ENCODE measurements at places on chromosomes 7 and 10.

DNA sequence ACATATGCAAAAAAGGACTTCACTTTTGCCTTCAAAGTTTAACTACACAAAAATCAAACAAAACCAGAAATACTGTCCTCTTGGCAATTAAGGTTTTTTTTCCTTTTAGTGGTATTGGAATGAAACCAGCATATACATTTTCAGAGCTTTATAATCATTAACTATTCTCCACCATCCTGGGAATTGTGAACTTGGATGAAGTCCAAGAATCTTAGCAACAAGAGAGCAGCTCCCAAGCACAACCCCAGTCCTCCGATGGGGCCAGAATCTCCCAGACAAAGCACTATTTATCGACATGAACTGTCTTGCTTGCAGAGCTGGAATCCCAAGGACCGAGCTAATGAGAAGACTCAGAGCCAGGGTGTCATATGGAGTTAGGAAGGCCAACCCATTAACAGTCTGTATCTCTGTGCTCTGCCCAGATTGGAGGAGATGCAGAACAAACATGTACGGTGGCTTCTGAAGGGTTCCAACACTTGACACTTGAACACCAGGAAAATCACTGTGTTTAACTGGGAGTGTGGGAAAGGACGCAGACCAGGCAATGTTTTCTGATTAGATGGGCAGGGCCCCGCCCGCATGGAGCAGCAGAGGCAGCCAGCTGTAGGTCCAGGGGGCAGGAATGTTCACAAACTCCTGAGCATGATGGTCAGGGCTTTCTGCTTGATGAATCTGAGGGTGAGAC is 35.5 kb downstream of the PPP1R3C start:
- peak; percentile 36 for DNase-seq

GRCh38 chr7:156676263-156676662 is 35.7 kb downstream of the RNF32 start:
- no peak for DNase-seq

DNA sequence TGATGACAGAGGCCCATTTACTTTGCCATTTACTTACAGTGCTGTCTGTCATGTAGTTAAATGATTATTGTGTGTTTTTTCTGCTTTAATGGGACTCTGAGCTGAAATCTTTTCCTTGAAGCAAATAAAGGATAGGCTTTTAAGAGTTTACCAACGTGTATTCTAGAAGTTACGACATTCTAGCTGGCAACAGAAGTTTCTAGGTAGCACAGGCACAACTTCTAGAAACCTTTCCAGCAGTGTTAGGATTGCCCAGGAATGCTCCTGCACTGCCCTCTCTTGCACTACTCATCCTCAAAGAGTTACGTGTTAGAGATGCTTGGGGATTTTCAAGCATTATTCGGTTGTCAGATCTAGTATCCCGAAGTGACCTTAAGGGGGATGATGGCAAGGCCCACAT is 42.5 kb upstream of the TMEM236 start:
- DNase-seq: no peak

DNA sequence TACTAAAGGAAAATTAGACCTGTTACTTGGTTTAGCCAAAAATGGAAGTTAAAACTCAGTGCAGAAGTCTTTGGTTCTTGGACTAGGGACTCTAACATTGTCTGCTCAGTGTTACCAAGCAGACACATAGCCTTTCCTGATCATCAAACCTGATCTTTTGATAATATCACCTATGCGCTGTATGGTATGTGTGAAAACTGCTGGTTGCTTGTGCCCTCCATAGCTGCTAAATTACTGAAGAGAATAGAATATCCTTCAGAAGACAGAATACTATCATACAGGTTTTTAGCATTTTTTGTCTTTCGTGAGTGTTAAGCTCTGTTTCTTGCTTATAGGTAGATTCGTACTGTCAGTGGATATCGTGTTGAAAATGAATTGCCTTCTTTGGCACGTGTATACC is 68.7 kb downstream of the ST7 start:
- no peak for DNase-seq

DNA sequence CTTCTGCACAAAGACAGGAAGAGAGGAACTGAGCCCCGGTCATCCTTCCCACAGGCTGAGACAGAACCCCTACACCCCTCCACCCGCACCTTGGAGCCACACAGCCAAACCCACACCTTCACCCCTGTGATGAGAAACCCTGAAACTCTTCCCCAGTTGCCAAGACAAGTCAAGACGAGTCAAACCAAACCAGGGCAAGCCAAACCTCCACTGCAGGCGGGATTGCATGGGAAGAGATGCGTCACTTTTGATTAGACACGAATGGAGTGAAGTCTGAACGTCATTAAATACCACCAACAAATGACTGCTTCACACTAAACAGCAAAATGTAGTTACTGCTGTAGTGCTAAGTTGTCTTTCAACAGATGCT is 73.8 kb downstream of the PRPF18 start:
- no peak for DNase-seq
